Caudate nucleus (tissue), 63 donors: ENCODE measurements at places on chromosomes 2 and 18.

DNA sequence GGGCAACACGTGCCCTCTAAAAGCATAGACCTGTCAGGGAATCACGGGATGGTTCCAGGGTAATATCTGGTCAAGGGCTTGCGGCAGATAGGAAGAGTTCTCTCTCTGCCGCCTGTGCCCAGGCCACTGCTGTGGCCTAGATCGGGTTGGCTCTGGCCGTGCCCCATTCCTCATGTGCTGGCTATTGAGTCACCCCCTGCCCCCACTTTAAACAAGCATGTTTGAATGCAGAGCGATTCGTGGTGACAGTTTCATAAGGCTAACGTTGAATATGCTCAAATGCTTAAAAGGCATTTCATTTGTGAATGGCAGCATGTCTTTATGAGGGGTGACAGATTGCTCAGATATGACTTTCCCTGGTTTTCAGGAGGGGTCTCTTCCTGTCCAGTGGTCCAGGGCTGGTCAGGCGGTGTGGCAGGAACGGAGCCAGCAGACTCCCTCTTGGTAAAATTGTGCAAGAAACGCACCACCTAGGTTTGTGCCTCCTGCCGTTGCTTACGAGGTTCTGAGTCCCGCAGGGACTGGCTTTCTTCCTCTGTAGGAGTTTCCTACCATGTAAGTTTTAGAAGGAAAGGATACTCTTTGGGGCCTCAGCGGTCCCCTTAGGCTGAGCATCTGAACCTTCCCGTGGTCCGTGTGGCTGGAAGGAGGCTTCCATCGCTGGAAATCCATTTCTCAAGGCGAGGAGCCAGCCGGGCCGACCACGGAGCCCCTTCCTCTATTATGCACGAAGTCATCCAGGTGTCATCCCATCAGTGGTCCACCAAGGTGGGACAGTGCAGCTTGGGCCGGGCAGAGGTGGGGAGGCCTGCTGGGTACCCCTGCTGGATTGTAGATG is 50.2 kb downstream of the AGAP1 start:
- DNase-seq, result no peak

DNA sequence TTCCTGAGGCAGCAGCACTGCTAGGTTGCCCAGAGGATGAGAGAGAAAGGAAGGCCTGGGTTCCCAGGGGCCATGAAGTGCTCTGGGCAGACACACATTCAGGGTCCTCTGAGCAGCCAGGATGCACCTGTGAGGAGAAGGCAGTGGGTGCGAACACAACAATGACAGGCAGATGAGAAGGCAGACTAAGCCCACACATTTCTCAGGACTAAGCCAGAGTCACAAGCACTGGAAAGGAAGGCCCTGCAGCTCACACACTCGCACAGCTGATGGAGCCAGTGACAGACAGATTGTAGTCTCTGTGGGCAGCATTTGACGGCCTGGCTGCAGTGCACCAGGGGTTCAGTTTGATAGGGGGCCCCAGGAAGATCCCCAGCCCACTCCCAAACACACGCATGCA is 61.8 kb downstream of the ARHGEF4 start:
- DNase-seq, result peak; percentile 46

GRCh38 chr2:6941299-6942046 is 24.3 kb downstream of the RNF144A start:
- no peak for DNase-seq

- no peak for DNase-seq
Measured at GRCh38 chr18:74625157-74625556, 27.5 kb downstream of the ZNF407 start.

DNA sequence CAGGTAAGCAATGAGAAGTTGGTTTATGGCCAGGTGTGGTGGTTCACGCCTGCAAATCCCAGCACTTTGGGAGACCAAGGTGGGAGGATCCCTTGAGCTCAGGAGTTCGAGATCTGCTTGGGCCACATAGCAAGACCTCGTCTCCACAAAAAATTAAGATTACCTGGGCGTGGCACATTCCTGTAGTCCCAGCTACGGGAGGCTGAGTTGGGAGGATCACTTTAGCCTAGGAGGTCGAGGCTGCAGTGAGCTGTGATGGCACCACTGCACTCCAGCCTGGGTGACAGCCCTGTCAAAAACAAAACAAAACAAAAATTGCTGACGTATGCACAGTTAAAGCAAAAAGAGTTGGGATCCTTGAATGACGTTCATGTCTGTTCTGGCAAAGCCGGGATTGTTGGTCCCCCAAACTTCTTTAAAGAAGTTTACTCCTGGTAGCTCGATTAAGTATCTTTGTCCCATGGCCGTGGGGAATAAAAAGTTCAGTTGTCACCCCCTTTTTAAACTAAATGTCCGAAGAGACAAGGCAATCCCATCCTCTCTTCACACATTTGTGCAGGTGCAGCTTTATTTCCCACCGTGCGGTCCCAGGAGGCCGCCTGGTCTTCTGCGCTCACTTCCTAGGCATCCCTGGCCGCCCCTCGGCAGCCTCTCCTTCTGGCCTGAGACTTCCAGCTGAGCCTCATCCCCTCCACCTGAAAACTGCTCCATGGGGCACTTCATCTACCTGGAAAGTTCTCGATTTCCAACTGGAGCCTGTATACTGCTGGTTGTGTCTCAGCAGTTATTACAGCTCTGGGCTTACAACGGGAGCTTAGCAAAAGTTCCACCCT is 762 bp upstream of the SPOPL start:
- DNase-seq, result peak; percentile 10

DNA sequence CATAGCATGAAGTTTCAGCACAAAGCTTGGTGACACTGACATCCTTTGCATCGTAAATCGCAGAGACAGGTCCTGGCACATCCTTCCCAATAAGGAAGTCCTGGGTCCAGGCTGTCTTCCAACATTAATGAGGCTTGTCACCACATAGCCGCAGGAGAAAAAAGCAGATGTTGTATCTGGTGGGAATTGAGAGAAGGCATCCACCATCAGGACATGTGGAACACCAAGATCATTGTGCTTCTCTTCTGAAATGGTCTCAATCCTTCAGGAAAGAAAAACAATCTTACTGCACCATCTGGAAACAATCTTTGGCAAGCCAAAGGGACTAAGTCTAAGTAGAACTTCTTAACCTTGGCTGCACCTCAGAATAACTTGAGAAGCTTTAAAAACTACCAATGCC is 119.0 kb upstream of the ARHGAP28 start:
- no peak for DNase-seq

- DNase-seq, result no peak
Measured at GRCh38 chr18:50232419-50232818, 33.9 kb downstream of the CFAP53 start.

- no peak for DNase-seq
Measured at GRCh38 chr18:5627776-5628511, 84.1 kb upstream of the EPB41L3 start.

- DNase-seq, result no peak
Measured at GRCh38 chr2:239139566-239139965, 261.3 kb downstream of the HDAC4 start.

- no peak for DNase-seq
Measured at GRCh38 chr2:4930704-4931103, 761.5 kb upstream of the SOX11 start.

GRCh38 chr2:20095469-20095868 is 44.0 kb upstream of the LAPTM4A start:
- no peak for DNase-seq

- no peak for DNase-seq
Measured at GRCh38 chr18:9861157-9861556, 24.6 kb upstream of the TXNDC2 start.

- DNase-seq, result peak; percentile 25
Measured at GRCh38 chr2:151363709-151364108, 6.3 kb downstream of the TNFAIP6 start.

- no peak for DNase-seq
Measured at GRCh38 chr2:151803811-151804210, 24.4 kb downstream of the ARL5A start.

DNA sequence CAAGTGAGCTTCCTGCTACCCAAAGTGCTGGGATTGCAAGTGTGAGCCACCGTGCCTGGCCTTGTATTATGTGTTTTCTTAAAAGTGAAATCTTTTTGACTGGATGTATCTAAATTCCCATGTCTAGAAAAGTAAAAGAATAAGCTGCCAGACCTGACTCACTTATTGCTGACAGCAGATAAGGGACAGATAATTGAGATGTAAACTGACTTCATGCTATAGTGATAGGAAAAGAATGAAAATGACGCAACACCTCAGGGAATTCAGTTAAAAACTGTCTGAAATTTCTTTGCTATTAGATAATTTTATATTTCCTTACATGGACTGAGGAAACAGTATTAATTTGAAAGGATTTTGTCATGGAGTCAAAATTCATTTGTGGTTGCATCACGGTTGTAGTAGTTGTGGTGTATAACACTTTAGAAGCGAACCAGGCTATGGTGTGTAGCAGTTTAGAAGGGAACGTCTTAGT is 19.4 kb downstream of the TTC27 start:
- no peak for DNase-seq

GRCh38 chr2:170206805-170207407 is 29.0 kb downstream of the MYO3B start:
- DNase-seq, result no peak

- DNase-seq, result no peak
Measured at GRCh38 chr2:19365126-19365525, 6.7 kb upstream of the OSR1 start.

DNA sequence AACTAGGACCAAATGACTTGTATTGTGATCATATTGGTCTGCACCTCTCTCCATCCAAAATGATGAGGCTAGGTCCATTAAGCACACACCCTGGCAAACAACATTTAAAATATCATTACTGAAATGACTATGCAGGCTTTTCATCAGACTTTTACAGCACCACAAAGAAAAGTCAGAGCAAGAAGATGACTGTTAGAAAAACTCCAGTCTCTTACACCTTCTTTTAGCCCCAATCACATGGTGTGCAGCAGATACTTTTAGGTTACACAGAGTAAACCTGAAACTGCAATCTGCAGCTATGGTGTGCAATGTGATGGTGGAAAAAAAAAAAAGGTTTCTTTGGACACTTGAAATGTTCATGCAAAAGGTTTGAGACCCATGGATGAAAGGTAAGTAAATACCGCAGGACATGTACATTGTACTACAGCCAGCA is 5.4 kb upstream of the POLI start:
- DNase-seq, result no peak

- no peak for DNase-seq
Measured at GRCh38 chr2:31013301-31013700, 124.9 kb downstream of the GALNT14 start.

- DNase-seq, result no peak
Measured at GRCh38 chr2:202165945-202166344, 72.5 kb downstream of the SUMO1 start.

GRCh38 chr18:48600456-48601090 is 61.7 kb downstream of the CTIF start:
- no peak for DNase-seq

- DNase-seq, result no peak
Measured at GRCh38 chr18:26181343-26181826, 44.9 kb upstream of the TAF4B start.

DNA sequence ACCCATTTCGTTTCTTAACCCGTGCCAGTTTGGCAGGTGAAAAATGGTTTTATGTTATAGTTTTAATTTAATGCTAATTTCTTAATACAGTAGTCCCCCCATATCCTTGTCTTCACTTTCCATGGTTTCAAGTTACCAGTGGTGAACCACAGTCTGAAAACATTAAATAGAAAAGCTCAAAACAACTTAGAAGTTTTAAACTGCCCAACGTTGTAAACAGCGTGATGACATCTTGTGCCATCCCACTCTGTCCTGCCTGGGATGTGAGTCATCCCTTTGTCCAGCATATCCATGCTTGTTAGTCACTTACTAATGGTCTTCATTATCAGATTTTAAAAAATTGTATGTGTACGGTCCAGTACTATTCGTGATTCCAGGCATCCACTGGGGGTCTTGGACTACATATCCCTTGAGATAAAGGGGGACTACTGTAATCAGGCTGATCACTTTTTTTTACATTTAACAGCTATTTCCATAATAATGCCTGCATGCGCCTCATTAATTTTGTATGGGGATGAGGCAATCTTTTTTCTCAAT is 31.9 kb downstream of the SLC66A3 start:
- DNase-seq, result no peak

DNA sequence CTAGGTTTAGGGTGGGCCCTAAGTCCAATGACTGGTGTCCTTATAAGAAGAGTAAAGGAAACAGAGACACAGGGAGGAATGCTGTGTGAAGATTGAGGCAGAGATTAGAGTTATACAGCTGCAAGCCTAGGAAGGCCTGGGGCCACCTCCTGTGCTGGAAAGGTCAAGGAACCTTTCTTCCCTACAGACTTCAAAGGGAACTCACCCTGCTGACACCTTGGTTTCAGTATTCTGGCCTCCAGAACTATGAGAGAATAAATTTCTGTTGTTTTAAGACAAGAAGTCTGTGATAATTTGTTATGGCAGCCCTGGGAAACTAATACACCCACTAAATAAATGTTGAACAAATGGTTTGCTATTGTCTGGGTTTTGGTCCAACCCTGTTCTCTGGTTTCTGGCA is 102.3 kb upstream of the NEUROD1 start:
- DNase-seq, result no peak

DNA sequence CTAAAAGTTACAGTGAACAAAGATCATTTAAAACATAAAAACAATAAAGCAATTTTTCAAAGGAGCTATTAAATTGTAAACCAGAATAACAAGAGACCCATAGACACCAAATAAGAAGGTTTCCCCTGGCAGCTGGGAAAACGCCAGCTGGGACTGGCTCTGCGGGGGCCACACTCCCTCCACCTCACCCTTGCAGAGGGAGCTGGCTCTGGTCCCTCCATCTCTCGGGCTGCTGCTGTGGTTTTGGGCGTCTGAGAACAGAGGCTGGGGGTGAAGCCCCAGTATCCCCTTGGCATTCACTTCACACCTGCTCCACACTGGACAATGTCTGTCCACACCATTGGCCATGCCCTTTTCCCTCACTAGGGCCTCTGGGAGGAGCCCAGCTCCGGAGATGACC is 62.1 kb upstream of the OTOS start:
- DNase-seq, result no peak

- no peak for DNase-seq
Measured at GRCh38 chr18:12659904-12660605, 2.1 kb upstream of the SPIRE1 start.

GRCh38 chr18:31267823-31268481 is 50.0 kb upstream of the DSG1 start:
- no peak for DNase-seq

- DNase-seq, result no peak
Measured at GRCh38 chr2:223877721-223878410, 40.5 kb upstream of the AP1S3 start.

- DNase-seq, result no peak
Measured at GRCh38 chr2:201220102-201220570, 37.2 kb downstream of the CASP10 start.
